ENCODE measurements at places on chromosomes 3 and 15.

- DNase-seq: no peak
Observed at GRCh38 chr3:193783166-193783896, 190.3 kb downstream of the OPA1 start.

DNA sequence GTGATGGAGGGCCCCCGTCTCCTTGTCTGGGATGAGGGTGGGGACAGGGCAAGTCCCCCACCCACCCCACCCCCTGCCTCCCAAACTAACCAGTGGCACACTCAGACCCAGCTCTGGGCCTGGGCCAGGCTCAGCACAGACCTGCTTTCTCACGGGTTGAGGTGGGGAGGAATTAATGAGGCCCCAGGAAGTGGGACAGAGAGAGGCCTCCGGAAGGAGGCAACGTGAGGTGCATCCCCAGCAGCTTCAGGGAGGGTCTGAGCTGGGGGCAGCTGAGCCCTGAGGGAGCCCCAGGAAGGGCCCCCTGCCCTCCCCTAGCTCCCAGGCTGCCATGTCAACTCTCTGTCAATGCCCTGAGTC lies 15.0 kb upstream of the GNAI2 start:
- no peak for DNase-seq

GRCh38 chr3:156702367-156702766 lies 28.0 kb downstream of the TIPARP start:
- DNase-seq: no peak

DNA sequence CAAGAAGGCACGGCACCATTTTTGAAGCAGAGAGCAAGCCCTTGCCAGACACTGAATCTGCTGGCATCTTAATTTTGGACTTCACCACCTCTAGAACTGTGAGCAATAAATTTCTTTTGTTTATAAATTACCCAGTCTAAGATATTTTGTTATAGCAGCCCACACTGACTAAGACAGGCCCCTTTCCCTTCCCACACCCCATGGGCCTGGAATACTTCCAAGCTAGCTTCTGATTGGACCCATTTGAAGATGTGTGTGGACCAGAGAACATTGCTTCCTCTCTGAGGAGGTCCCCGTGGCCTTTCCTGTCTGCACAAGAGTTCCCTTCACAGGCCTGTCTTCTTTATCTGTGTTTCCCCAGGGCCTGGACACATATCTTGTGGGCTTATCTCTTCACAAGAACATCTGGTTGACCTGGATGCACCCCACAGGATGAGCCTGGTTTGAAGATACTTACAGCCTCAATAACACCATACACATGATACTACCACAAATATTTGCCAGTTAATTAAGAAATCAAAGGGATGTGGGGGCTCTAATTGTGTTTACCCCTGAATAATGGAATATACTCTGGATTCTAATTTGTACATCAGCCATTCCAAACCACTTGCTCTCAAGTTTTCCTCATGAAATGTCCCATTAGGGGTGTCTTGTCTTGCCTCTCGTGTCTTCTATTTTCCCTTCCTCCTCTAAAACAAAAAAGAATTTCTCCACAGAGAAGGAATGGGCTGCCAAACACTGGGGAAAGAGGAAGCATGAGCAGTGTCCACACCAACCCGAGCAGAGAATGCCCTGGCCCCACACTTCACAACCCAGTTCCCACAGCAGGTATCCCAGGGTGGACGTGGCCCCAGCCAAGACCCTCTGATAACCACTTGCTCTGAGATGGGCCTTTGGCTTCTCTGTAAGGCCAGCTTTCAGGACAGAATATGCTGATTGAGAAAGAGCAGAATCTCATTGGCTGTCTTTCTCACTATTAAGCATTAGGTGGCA lies 42.5 kb downstream of the GLB1 start:
- no peak for DNase-seq

GRCh38 chr3:46557814-46558183 lies 8.3 kb downstream of the LRRC2 start:
- no peak for DNase-seq

- no peak for DNase-seq
Observed at GRCh38 chr3:149167898-149168297, 38.5 kb downstream of the HPS3 start.

- no peak for DNase-seq
Observed at GRCh38 chr3:174110761-174111160, 713.2 kb downstream of the NLGN1 start.

- peak; percentile 42 for DNase-seq
Observed at GRCh38 chr3:52277972-52278509, 408 bp downstream of the WDR82 start.

GRCh38 chr3:59407425-59407824 lies 357.6 kb upstream of the CFAP20DC start:
- DNase-seq: no peak

GRCh38 chr15:94877833-94878232 lies 646.5 kb downstream of the MCTP2 start:
- DNase-seq: no peak

DNA sequence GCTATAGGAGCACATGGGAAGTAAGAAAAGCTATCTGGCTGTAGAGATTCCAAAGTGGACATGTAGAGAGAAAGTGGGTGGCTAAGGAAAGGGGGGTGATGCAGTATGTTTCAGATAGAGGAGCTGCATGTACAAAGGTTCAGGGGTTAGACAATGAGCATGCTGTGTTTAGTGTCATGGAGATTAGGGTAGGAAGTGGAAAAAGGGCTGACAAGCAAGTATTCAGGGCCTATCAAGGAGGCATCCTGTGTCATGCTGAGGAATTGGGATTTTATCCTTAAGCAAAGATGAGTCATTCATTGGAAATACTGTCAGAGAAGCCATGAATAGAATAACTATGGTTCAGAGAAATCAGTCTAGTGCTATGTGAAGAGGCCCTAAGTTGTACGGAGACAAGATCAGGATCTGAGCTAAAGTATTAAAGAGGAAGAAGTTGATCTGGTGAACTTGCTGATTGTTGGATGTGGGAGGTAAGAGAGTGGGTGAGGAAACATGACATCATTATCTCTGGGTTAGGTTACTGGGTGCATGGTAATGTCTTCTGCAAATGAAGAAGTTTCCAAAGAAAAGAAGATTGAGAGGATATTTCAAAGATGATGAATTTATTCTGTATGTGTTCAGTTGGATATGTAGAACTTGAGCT lies 176.7 kb upstream of the GOLIM4 start:
- no peak for DNase-seq

DNA sequence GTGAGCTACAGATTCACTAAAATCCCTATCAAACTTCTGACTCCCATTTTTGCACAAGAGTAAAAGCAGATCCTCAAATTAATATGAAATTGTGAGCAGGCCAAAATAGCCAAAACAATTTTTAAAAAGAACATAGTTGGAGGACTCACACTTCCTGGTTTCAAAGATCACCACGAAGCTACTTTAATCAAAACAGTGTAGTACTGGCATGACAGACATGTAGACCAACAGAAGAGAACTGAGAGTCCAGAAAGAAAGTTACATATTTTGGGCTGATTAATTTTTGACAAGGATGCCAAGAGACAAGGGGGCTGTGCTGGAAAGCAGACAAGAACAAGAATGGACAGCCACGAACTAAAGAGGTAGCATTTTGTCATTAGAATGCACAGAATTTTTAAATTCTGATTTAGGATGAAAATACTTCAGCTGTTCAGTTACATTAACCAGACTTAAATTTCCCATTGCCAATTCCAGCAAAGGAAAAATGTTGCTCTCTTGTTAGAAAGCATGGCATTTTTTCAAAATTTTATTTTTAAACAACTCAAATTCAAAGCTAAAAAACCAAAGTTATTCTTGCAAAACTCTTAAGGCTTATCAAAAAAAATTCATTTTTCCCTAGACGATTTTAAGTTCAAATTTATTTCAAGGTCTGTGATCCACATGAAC lies 14.0 kb downstream of the RYK start:
- no peak for DNase-seq

GRCh38 chr3:8777201-8777977 lies 8.0 kb upstream of the OXTR start:
- no peak for DNase-seq

GRCh38 chr3:14818804-14819500 lies at the start of gene FGD5:
Gene FGD5, plus strand, starts transcription at chr3:14818962. Its CDS starts 110 bp downstream, at chr3:14819072.
- DNase-seq: no peak

DNA sequence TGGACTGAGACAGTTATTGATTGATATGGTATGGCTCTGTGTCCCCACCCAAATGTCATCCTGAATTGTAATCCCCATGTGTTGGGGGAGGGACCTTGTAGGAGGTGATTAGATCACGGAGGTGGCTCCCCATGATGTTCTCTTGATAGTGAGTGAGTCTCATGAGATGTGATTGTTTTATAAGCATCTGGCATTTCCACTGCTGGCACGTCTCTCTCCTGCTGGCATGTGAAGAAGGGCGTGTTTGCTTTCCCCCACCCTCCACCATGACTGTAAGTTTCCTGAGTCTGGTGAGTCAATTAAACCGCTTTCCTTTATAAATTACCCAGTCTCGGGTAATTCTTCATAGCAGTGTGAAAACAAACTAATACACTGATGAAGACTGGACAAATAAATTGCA lies 105.6 kb upstream of the MELTF start:
- DNase-seq: no peak

DNA sequence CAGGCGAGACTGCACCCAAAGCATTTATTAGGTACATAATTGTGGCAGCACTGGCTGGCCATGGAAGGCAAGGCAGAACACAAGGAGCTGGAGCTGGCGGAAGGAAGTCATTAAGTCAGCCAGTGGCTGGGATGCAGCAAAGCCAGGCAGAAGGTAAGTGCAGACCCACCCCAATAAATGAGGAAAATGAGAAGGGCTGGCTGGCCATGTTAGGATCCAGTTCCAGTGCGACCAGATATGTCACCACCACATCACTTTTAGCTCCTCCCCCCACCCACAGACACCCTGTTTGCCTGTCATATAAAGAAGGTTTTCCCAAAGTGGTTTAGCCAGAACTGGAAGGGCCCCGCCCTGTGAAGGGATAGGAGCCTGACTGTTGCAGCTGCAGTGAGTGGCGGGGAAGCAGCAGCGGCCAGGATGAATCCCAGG lies at the start of gene FURIN:
TSS of gene FURIN (plus strand) at position 328 of the 429 bp plus-strand sequence. CDS start 7,153 bp downstream, outside the sequence.
- DNase-seq: no peak

DNA sequence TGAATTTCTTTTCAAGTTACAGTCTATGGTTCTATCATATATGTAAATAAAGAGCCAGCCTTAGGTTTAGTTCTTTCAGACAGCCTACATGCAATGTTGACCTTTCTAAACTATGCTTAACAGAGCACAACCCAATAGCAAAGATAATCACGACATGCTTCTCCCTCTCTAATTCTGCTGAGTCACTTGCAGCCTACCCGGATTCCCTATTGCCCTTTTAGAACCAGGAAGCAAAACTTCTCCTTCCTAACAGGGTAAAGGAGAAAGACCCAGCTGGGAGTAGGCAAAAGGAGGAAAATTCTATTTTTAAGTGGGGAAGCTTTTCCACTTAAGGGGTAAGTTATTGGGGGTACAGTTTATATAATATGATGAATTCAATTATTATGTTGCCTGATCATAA lies 79.3 kb downstream of the SLC7A14 start:
- no peak for DNase-seq

DNA sequence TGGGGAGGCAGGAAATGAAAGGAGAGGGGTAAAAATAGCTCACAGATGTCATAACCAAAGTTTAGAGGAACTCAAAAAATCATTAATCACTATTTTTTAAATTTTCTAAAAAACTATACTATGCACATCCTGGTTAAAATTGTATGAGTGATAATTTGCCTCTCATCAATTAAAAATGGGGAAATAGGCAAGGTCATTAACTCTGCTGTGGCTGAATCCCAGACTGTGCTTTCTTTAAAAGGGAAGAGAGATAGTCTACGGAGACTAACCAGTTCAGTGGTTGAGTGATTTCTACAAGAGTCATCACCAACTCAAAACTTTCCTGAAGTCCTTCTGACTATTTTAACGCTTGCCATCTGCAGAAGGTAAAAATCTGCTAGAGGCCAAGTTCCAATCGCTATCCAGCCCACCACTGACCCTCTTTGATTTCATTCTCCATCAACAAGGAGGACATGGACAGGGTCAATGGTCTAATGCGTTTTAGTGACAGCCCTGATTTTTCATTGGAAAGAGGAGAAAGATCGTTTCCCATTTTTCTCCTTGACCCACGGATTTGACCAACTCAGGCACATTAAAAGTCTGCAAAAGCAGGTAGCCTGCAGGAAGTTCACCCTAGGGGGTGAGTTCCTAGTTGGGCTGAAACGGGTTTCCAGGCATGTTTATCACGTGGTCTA lies 850 bp downstream of the SUCLG2 start:
- DNase-seq: no peak

DNA sequence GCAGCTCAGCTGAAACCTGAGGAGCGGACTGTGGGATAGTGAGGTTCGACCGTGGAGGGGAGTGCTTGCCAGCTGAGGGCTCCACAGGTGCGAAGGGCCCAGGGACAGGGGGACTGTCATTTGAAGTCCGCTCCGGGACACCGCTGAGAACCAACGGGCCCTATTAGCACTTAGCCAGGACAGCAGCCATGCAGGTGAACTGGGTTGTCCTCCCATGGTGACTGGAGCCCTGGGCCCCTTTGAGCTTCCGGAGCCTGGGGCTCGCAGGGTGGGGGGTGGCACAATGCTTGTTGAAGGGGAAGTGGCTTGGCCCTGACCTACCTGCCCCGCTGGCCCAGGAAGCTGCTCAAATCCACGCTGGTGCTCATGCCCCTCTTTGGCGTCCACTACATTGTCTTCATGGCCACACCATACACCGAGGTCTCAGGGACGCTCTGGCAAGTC lies 24.7 kb downstream of the PTH1R start:
- no peak for DNase-seq

DNA sequence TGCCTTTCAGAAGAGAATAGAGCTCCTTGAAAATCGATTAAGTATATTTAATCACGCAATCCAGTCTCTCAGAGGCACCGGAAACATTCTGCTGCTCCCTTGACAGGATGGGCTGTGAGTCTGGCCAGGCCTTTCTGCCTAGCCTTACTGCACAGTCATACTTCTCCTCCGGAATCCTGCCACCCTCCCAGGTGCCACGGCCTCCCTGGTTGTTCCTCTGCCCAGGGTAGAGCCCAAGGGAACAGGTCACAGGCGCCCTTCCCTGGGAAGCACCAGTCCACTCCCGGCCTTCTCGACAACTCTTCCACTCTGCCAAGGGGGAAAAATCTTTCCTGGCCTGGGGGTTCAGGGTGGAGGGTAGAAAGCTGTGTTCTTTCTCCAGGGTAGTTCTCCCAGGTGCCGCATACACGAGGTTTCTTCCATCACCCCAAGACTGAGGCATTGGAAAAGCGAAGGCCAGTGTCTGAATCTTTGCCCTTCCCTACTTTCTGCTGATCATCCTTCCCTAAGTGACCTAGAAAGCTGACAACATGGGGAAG lies 17.4 kb upstream of the SYNM start:
- DNase-seq: no peak

- DNase-seq: no peak
Observed at GRCh38 chr15:61639491-61639890, 410.4 kb upstream of the RORA start.

All from CD4-positive, alpha-beta T cell treated with Interleukin-4 for 4 hours (primary cell).